Activated CD4-positive, alpha-beta T cell treated with anti-CD3 and anti-CD28 coated beads, Interleukin-2, amount 10 ng/mL, durations not matched to agents 7 days and 5 days (primary cell): ENCODE measurements at places on chromosomes 12 and 14.

DNA sequence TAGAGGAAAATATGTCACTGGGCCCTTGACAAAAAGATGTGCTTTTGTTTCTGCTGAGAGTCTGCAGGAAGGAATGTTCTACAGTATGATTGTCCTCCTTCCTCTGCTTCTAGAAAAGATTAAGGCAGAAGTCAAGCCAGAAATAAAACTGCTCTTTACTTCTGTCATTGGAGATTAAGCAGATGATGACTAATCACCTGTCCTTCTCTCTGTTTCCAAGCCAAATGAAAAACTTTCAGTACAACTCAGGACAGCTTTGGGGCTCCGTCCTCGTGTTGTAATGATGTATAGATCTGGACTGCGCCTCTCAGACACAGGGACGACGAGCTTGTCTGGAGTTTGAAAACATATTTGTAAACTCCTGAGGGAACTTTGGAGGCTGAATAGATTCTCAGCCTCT lies 159.3 kb downstream of the DYRK2 start:
- DNase-seq: no peak

GRCh38 chr12:116675339-116676107 lies 62.3 kb downstream of the SPRING1 start:
- DNase-seq: no peak

GRCh38 chr12:117643971-117644370 lies 282.5 kb upstream of the NOS1 start:
- no peak for DNase-seq

DNA sequence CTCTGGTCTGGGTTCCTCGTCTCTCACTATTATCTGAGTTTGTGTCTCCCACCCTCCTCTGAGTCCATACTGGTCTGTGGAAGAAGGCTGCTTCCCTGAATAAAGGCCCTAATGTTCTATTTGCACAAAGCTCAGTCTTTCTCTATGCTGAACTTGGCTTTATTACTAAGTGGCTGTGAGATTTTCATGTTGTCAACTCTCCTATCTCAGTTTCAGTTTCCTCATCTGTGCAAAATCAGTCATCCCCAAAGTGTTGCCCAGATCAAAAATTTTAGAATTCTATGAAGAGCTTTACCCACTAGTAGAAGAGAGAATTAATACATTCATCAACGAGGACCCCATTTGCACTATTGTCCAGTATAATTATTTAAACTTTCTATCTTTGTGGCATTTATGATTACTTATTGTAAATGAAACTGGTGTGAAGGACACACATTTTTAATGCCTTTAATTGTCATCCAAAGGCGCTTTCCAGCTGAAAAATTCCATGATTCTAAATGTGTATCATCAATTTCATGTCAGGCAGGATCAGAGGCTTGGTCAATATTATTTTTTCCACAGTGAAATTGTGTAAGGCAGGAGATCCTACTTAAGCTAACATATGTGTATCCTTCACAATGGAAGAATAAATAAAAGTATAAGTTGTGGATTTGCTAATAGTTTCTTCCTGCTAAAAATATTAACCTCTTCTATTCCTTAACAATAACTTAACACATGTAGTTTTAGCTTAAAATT lies 79.1 kb upstream of the EEA1 start:
- DNase-seq: no peak

DNA sequence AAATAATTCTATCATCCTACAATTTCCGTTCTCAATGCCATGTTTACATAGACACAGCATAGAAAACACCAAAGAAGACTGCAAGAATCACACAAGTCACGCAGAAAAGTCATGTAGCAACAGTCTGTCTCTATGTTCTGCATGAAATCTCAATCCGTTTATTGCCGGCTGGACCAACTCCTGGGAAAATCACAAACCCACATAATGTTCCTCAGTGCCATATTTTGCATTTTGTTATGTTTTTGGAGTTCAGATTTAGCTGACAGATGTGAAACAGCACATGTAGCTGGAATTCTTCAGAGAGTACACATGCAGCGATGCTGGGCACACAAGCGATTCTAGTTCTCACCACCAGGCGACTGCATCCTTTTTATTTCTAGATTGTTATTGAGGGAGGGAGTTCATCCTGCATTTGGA lies 193.1 kb downstream of the APAF1 start:
- no peak for DNase-seq

- peak; percentile 10 for DNase-seq
These were observed 10.9 kb upstream of the PIK3C2G start for GRCh38 chr12:18250313-18250916.
